Neural crest cell (in vitro differentiated cells): ENCODE measurements at places on chromosomes 6 and 20. TPM values are rescaled to one million over a fixed set of nuclear protein-coding genes. Genes with fewer than 3 reads are reported as not detected.

GRCh38 chr6:119110601-119111548, 32.4 kb upstream of the FAM184A start:
- H3K27ac ChIP-seq = no peak overlapping the region
- peaks cover 9% of the 10 kb centered on the region for H3K4me1 ChIP-seq
- H3K4me3 ChIP-seq = no peak overlapping the region
- no peaks in the 10 kb centered on the region for H3K36me3 ChIP-seq

GRCh38 chr6:7148100-7148822, 40.5 kb downstream of the RREB1 start:
- peaks cover 69% of the 10 kb centered on the region for H3K4me1 ChIP-seq
- DNase-seq = no peak
- H3K36me3 ChIP-seq = no peaks in the 10 kb centered on the region
- peak overlapping the region; percentile 93 for H3K27ac ChIP-seq

GFOD1 gene
- 2.2 TPM in 2 replicates for total RNA-seq

RIPOR2 gene
- 2.9 and 3.5 TPM in 2 replicates for total RNA-seq

PHACTR3 gene
- total RNA-seq = 22.3 and 22.4 TPM in 2 replicates

DNA sequence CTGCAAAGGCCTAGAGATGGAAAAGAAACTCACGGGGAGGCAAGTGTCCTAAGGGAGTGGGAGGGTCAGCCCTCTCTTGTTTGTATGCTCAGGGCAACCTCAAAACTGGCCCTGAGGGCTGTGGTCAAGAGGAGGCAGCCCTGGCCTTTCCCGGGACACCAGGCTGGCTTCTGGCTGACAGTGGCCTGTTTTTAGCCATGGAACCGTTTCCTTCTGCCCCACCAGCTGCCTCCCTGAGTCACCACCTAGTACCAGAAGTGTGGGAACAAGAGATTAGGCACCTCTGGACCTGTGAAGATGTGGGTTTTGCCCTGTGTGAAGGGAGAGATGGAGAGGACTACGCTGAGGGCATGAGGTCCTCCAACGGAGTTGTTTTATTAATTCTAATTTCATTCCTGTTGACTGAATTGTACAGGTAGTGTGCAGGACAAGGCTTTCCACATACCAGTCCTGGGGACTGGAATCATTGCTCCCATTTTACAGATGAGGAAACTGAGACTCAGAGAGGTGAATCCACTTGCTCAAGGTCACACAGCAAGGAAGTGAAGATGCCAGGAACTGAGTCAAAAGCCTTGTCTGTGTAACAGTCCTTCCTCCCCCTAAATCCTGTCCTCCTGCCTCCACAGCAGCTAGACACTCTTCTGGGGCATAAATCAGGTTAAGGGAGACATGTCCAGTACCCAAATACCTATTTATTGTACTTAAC, 5.5 kb downstream of the FOXS1 start:
- H3K36me3 ChIP-seq = no peaks in the 10 kb centered on the region
- no peak overlapping the region for H3K4me3 ChIP-seq
- H3K27me3 ChIP-seq = no peaks in the 10 kb centered on the region
- peaks cover 36% of the 10 kb centered on the region for H3K4me1 ChIP-seq

DNA sequence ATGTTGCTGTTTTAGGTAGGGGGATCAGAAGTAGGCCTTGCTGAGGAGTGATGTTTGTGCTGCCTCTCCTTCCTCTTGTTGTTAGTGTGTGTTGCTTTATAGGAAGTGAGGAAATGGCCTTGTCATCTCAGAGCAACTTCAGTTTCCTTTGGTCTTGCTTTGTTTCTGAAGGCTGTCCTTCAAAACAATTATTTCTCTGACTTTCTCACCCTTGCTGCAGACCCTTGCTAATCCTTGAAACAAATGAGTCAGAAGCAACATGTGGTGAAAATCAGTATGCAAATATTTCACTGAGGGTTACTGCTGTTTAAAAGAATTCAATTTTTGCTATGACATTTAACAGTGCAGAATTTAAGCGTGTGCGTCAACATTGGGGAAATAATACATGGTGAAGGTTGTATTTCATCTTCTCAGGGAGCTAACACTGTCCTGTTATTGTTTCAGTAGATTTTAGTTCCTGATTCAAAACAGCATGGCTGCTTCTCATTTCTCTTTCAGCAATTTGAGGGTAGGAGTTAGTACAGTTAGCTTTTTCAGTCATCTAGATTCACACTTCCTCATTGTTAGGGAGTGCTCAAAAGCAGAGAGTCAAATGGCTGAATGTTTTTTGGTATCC, 13.8 kb downstream of the RNF144B start:
- H3K36me3 ChIP-seq = no peaks in the 10 kb centered on the region
- peaks cover 12% of the 10 kb centered on the region for H3K4me1 ChIP-seq
- H3K27me3 ChIP-seq = peaks cover 2% of the 10 kb centered on the region
- H3K27ac ChIP-seq = no peak overlapping the region
- DNase-seq = no peak

MATN4 gene
- 0.18 TPM in 1 of 2 replicates, not detected in the other for total RNA-seq

DNA sequence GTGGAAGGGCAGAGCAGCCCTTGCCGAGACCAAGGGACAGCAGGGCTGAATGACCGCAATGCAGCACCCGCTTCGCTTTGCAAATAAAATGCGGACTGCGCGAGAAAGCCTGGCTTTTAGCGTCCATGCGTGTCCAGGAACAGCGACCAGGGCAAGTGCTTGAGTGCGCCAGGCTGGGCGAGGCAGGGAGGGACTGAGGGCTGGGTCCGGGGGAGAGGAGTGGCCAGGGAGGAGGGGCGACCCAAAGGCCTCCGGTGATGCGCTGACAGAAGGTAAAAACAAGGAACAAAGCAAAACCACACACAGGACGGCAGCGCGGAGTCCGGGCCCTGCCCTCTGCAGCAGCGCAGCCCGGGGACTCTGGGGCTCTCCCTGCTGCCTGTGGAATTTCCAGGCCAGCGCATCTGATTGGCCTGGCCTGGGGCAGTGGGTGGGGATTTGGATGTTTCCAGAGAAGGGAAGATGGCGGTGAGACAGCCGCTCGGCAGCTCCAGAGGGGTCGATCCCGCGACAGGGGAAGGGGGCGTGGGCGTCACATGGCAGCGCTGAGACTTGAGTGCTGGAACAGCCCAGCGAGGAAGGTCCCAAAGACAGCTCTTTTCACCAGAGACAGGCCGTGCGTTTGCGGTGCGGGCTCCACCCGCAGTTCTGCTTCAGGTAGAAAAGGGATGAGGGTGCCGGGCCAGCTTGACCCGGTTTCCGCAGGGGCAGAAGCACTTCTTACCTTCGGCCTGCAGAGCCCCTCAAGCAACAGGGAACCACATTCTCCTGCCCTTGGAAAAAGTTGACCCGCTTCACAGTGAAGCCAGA, 51.8 kb downstream of the SSR1 start:
- H3K36me3 ChIP-seq = no peaks in the 10 kb centered on the region
- peak; percentile 78 for DNase-seq
- H3K27me3 ChIP-seq = no peaks in the 10 kb centered on the region
- H3K4me3 ChIP-seq = peak overlapping the region; percentile 93

SFTA2 gene
- not detected in 2 replicates for total RNA-seq

GRCh38 chr20:36917240-36917639, 34.3 kb downstream of the SAMHD1 start:
- no peaks in the 10 kb centered on the region for H3K27me3 ChIP-seq
- DNase-seq = no peak
- no peak overlapping the region for H3K27ac ChIP-seq
- H3K4me3 ChIP-seq = no peak overlapping the region

DNA sequence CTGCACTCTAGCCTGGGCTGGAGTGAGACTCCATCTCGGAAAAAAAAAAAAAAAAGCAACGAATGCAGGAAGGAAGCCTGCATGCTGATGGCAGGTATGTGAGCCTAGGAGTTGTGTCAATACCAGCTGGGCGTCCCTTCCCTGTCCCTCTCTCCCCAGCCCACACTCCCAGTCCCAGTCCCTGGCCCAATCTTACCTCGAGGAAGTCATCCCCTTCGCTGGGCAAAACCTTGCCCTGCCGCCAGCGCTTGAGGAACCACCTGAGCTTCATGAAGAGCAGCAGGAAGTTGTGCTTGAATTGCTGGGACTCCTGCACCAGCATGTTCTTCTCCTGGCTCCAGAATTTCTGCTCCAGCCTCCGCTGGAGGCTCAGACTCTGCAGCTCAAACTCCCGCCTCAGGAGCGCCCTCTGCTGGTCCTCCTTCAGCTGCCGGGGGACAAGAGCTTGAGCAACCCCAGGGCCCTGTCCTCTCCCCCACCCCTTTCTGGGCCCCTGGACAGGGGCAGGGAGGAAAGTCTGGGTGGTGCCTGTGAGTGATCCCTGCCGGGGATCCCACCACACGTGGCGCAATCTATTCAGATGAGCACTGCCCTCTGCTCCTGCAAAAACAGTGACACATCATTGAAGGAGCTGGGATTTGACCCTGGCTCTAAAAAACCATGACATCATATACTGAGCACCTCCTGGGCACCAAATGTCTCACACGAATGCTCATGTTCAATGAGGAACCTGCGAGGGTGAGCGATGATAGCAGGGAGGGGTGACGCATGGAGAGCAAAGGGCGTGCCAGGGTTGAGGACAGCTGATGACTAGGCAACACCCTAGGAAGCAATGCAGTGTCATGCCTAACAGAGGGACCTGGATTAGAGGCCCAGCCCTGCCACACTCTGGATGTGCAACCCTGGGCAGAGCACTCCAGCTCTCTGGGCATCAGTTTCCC, 35.0 kb upstream of the DSN1 start:
- H3K4me1 ChIP-seq = peaks cover under 1% of the 10 kb centered on the region
- no peak overlapping the region for H3K4me3 ChIP-seq
- H3K36me3 ChIP-seq = peaks cover 20% of the 10 kb centered on the region
- peak; percentile 67 for DNase-seq

GRCh38 chr6:15363164-15363522, 117.3 kb downstream of the JARID2 start:
- no peaks in the 10 kb centered on the region for H3K36me3 ChIP-seq
- no peak for DNase-seq
- no peak overlapping the region for H3K4me3 ChIP-seq
- H3K4me1 ChIP-seq = peaks cover 40% of the 10 kb centered on the region
- no peak overlapping the region for H3K27ac ChIP-seq
- H3K27me3 ChIP-seq = no peaks in the 10 kb centered on the region

GRCh38 chr6:1127597-1128288, 184.2 kb upstream of the FOXQ1 start:
- no peaks in the 10 kb centered on the region for H3K36me3 ChIP-seq
- no peak for DNase-seq

DNA sequence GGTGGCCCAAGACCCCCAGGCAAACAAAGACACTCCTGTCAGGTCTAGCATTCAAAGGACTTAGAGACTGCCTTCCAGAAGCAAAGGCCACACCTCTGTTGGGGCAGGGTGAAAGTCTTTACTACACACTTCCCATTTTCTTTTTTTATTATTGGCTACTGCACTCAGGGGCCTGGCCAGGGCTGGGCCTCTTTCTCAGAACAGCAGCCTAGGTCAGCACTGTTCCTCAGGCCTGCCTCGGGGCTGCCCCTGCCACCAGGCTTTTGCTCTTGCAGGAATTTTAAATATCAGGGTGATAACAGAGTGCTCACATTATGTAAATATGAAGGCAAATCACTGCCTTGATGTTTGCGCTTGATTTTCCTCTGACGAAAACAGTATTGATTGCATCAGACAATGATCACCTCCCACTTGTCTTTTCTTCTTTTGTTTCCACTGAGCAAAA, 18.5 kb downstream of the GSTA4 start:
- H3K4me3 ChIP-seq = no peak overlapping the region
- H3K27me3 ChIP-seq = no peaks in the 10 kb centered on the region
- peaks cover 3% of the 10 kb centered on the region for H3K36me3 ChIP-seq
- peak overlapping the region; percentile 51 for H3K27ac ChIP-seq
- DNase-seq = no peak

DNA sequence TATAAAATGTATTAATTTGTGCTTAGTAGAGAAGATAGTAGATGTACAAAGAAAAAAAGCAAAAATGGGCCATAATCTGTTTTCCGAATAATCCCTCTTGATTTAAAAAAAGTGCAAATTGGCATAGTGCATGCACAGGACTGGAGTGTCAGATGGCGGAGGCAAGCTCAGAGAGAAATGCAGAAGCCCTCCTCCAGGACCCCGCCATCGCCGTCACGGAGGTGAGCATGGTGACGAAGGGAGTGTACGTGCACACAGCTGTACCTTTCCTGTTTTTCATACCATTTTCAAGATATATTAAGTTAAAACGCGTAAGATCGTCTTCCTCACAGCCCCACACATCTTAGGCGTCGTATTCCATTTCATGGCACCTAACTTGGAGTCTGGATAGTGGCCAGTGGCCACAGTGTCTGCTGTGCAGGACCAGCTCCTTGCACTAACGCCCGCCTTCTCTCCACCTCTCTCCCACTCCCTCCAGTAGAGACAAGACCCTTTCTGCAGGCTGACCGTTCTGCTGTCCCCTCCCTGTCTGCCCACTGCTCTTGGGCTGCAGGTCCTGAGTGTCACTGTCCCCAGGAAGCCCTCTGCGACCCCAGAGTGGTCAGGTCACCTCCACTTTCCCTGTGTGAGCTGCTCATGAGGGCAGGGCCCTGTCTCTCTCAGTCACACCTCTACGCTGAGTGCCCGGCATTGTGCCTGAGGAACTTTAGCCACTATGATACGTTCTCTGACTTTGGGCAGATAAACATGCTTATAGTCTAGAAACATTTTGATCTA, 9.8 kb downstream of the DUSP22 start:
- H3K27ac ChIP-seq = no peak overlapping the region
- peaks cover 5% of the 10 kb centered on the region for H3K4me1 ChIP-seq

DLL1 gene
- total RNA-seq = 53.9 and 59.8 TPM in 2 replicates

VIP gene
- total RNA-seq = not detected in 2 replicates

GRCh38 chr20:34628026-34628425, 48.9 kb downstream of the PIGU start:
- DNase-seq = no peak
- H3K36me3 ChIP-seq = peaks cover 9% of the 10 kb centered on the region
- no peak overlapping the region for H3K4me3 ChIP-seq
- H3K4me1 ChIP-seq = peaks cover 11% of the 10 kb centered on the region
- H3K27ac ChIP-seq = no peak overlapping the region
- no peaks in the 10 kb centered on the region for H3K27me3 ChIP-seq

- no peaks in the 10 kb centered on the region for H3K36me3 ChIP-seq
- no peak overlapping the region for H3K27ac ChIP-seq
- no peak overlapping the region for H3K4me3 ChIP-seq
- no peaks in the 10 kb centered on the region for H3K4me1 ChIP-seq
- DNase-seq = no peak
These were observed 87.9 kb downstream of the BFSP1 start for GRCh38 chr20:17443131-17443858.

GRCh38 chr6:27332692-27333641, 20.9 kb upstream of the POM121L2 start:
- no peak overlapping the region for H3K27ac ChIP-seq
- H3K4me1 ChIP-seq = peaks cover 12% of the 10 kb centered on the region
- DNase-seq = peak; percentile 22
- peak overlapping the region; percentile 85 for H3K4me3 ChIP-seq
- H3K36me3 ChIP-seq = no peaks in the 10 kb centered on the region
- H3K27me3 ChIP-seq = peaks cover 46% of the 10 kb centered on the region
